ENCODE measurements at places on chromosomes 1 and 21.

- no peak for DNase-seq
Measured at GRCh38 chr1:61670016-61670415, 54.9 kb downstream of the TM2D1 start.

DNA sequence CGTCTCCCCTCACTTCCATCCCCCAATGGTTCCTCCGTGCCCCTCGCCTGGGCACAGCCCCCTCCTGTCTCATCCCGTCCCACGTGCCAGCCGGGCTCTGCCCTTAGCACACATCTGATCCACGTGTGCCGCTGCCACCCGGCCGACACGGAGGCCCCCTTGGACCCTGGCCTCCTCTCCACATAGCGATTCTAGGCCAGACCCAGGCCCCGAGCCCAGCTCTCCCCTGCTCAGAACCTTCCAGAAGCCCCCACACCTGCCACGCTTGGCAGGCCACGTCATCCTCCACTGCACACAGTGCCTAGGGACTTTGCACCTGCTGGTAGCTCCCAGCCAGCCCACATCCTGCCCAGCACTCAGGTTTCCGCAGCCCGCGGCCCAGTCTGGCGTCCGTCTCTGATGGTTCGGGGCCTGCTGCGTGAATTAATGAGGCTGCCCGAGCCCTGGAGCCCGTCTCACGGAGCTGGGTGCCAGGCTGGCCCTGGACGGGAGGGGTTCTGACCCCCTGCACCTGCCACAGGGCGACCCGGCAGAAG, 20.1 kb downstream of the PLCH2 start:
- no peak for DNase-seq

- DNase-seq: no peak
Measured at GRCh38 chr1:167890400-167890799, 23.5 kb downstream of the ADCY10 start.

DNA sequence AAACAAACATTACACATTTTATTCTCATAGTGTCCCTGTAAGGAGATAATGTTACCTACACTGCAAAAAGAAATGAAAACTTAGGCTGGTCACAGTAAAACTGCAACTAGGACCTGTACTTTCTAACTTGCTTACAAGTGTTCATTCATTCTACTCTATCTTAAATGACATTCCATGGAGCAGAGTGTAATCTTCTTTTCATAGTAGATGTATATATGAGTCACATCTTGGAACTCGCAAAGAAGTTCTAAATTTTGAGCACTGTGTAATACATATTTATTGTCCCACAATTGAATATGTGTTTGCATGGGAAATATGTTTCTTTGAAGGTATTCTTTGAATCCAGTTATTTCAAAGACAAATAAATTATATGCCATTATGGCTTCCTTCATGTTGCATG, 1258.5 kb upstream of the ADGRL2 start:
- no peak for DNase-seq

DNA sequence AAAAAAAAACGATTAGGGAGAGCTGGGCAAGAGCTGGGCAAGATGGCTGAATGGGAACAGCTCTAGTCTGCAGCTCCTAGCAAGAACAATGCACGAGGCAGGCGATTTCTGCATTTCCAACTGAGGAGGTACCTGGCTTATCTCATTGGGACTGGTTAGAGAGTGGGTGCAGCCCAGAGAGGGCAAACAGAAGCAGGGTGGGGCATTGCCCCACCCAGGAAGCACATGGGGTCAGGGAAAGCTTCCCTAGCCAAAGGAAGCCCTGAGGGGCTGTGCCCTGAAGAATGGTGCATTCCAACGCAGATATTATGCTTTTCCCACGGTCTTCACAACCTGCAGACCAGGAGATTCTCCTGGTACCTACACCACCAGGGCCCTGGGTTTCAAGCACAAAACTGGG, 251.6 kb downstream of the GPATCH2 start:
- no peak for DNase-seq

GRCh38 chr1:224612246-224612645, 3.9 kb upstream of the CNIH3 start:
- DNase-seq: no peak

- no peak for DNase-seq
Measured at GRCh38 chr1:51175278-51175677, 60.8 kb upstream of the RNF11 start.

- DNase-seq: peak; percentile 51
Measured at GRCh38 chr1:116824631-116825206, 70.5 kb downstream of the CD2 start.

- no peak for DNase-seq
Measured at GRCh38 chr1:107122225-107122624, 18.6 kb upstream of the NTNG1 start.

- peak; percentile 22 for DNase-seq
Measured at GRCh38 chr1:22579541-22580155, 16.4 kb downstream of the EPHA8 start.

DNA sequence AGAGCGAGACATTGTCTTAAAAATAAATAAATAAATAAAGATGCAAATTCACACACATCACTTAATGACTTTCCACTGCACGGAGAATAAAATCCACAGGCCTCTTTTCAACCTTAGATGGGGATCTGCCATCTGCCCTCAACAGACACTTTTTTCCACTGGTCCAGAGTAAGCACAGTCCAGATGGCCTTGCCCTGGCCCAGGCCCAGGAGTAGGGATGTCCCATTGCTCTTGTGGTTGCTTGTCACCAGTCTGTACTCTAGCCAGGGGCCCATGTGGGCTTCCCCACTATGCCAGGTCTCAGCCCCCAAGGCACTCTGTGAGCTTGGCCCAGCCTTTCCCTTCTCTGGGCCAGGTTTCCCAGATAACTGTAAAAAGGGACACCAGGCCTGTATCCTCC, 17.4 kb downstream of the PLOD1 start:
- DNase-seq: no peak

DNA sequence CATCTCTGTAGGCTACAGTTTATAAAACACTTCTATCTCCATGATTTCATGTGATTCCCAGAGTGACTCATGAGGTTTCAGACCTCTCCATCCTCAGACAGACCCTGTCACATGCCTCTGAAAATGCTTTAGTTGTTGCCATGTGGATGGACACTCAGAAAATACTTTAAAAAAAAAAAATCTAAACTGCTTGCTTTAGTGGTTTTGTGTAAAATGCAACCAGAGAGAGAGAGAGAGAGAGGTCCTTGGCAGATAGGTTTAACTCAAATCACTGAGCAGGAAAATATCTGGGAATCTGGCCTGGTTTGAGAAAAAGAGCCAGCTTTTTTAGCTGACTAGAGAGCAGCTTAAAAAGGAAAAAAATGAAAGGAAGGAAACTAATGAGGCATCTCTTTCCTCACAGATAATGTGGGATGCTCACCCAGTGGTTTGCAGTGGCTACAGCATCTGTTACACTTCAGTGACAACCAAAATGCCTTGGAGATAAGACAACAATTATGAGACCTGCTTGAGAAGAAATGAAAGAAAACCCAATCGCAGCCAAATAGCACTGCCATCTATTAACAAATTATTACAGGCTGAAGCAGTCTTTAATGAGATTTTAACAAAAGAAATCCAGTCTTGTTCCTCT, 54.6 kb upstream of the SYT14 start:
- DNase-seq: no peak

- DNase-seq: no peak
Measured at GRCh38 chr21:39094847-39095579, 88.2 kb downstream of the PSMG1 start.

GRCh38 chr1:210234329-210234757, 1.7 kb downstream of the SERTAD4 start:
- DNase-seq: no peak

DNA sequence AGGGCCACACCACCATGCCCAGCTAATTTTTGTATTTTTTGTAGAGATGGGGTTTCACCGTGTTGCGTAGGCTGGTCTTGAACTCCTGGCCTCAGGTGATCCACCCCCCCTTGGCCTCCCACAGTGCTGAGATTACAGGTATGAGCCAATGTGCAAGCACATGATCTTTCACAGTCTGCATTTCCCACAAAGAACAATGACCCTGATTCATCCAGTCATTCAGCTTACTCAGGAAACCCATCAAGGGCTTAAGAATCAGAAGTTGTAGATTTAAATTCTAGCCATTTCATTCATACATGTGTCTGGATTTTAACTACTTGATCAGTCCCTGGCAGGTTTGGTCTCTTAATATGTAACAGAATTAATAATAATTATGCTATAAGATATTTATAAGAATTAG, 2065.7 kb downstream of the MRPL39 start:
- no peak for DNase-seq

- DNase-seq: no peak
Measured at GRCh38 chr1:181768211-181768929, 285.1 kb downstream of the CACNA1E start.

GRCh38 chr1:31244326-31244725, 4.6 kb upstream of the NKAIN1 start:
- no peak for DNase-seq

DNA sequence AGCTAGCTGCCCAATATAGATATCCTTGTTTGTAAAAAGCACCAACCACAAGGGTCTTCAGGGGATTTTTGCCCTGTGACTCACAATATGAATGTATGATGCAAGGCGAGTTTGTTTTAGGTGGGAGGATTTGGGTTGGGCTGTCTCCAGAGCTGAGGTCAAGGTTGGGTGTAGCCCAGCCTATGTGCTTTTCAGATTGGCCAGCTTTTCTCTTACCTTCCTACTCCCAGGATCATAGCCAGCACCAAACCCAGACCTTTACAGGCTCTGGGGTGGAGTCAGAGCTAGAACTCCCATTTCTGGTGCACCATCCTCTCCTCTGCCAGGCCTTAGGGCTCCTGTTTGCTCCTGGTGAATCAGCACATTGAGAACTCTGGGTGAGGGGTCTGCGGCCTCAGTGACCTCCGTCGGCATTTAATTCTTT, 55.6 kb upstream of the GCLM start:
- DNase-seq: no peak

DNA sequence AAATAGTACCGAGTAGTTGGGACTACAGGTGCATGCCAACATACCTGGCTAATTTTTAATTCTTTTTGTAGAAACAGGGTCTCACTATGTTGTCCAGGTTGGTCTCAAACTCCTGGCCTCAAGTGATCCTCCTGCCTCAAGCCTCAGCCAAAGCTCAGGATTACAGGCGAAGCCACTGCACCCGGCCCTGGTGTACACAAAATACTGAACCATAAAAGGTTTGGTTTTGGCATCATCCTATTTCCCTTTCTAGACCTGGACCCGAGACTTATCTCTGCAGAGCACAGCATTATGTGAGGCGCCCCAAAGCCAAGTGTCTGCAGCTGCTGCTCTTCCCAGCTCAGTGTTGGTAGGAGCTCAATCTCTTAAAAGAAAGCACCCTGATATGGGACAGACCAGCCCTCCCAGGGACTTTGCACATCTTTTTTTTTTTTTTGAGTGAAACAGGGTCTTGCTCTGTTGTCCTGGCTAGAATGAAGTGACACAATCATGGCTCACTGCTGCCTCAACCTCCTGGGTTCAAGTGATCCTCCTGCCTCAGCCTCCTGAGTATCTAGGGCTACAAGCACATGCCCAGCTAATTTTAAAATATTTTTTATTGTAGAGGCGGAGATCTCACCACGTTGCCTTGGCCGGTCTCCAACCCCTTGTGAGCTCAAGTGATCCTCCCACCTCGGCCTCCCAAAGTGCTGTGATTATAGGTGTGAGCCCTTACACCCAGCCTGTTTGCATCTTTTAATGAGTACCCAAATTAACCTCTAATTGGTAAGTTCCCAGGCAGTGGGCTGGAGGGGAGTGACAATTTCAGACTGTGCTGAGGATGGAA, 20.4 kb downstream of the TEX35 start:
- DNase-seq: no peak

DNA sequence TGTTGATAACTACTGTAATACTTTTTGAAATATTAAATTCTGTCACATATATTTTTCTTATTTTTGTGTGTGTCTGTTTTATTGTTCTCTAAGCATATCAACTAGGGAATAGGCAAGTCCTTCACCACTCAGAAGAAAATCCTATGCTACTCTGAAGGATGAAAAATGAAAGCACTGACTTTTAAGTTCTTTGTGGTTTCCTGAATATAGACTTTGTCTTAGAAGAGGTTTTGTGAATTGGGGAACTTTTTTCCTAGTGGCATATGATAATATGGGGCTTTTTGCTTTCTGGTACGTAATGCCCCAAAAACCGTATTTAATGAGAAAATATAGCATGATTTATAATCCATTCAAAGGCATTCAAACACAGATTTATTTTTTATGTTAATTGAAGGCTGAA, 136.0 kb downstream of the SNX7 start:
- DNase-seq: no peak

DNA sequence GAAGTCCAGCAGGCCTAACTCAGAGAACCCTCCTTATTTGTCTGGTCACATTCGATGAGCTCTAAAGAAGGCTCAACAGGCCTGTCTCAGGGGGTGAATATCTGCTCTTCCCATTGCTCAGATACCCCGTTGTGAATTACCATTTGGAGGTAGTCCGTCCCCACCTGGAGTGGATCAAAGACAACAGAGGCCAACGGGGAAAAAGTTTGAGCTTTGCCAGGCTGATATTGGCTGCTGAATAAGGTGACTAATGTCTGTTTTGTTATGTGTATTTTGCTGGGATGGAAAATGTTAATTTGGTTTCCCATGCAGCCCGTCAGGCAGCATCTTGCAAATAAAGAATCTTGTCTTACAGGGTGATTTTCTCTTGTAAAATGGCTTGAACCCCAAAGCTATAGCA, 69.2 kb upstream of the EPS8L3 start:
- no peak for DNase-seq

- no peak for DNase-seq
Measured at GRCh38 chr1:42469727-42470126, 6.6 kb downstream of the CCDC30 start.

DNA sequence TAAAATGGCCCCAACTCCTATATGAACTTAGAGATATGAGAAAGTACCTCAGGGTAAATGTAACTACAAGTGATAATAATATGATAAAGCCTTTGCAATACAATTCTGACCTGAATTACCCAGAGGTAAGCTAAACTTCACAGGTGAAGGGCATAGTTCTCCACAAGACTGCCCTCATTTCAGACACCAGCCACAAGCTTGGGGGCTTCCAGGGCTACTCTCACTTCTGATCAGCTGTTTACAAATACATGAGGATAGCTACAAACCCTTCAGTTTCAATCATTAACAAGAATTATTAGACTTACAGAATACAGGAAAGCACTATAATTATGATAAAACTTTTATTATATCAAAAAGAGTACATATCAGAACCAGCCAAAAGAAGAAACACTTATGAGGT, 18.7 kb upstream of the DPH5 start:
- DNase-seq: no peak

- no peak for DNase-seq
Measured at GRCh38 chr1:93917302-93917701, 8.1 kb upstream of the GCLM start.

DNA sequence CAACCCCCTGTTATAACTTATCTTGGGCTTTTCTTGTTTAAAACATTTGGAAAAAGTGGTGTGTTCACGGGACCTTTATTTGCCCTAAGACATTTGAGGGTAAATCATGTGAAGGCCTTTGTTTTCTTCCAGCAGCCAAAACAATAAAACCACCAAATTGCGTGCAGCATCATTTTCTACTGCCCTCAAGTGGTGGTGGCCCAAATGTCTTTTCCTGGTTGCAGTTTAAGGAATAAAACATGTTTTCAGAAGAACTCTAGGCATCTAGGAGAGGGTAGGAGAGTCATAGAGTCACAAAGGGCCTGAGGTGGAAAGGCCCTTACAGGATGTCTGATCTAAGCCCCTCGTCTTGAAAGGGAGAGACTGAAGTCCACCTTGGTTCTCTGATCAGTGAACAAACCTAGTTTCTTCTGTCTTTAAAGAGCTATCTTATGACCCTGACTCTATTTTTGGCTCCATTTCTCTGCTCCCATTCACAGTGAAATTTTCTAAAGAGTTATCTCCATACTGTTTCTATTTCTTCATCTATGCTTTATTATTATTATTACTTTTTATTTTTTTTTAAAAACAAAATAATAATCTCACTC, 16.0 kb upstream of the EPS15 start:
- DNase-seq: peak; percentile 21

GRCh38 chr1:66788231-66788939, 12.7 kb downstream of the INSL5 start:
- DNase-seq: no peak
